Stimulated activated memory B cell treated with anti-CD40 and anti-IgM and Interleukin-4, amounts not matched to agents 10 μg/mL and 1 μg/mL and 100 μg/mL, for 72 hours (primary cell): ENCODE measurements at places on chromosomes 16 and 17.

GRCh38 chr17:795721-796120, 13.6 kb downstream of the MRM3 start:
- ATAC-seq, result no peak

GRCh38 chr17:74270333-74270732, 3.7 kb upstream of the DNAI2 start:
- ATAC-seq, result no peak

DNA sequence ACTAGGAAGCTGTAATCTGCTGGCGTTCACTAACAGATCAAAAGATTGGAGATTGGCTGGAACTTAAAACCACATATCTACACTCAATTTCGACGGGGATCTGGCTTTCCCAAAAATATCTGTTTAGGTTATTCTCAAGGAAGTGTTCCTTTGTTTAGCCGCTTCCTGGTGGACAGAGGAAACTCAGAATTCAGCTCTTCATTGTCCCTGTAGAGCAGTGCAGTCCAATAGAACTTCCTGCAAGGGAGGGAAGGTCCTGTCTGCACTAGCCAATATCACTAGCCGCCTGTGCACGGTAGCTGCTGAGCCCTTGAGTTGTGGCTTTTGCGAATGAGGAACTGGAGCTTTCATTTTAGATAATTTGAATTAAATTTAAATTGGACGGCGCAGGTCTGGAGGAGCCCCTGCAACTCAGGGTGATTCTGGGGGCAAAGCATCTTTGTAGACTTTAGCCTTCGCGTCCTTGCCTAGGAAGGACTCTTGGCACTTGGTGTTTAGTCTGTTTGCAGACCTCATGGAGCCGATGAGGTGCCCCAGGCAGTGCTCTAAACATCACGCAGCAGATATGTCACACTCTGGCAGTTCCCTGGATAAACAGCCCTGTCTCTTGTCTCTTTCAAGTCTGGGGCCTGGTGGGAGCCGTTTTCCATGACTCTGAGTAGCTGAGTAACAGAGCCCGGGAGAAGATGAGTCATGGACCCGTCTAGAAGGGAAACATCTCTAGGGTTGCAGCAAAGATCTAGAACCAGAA, 122.2 kb downstream of the CCDC182 start:
- peak; percentile 90 for ATAC-seq

DNA sequence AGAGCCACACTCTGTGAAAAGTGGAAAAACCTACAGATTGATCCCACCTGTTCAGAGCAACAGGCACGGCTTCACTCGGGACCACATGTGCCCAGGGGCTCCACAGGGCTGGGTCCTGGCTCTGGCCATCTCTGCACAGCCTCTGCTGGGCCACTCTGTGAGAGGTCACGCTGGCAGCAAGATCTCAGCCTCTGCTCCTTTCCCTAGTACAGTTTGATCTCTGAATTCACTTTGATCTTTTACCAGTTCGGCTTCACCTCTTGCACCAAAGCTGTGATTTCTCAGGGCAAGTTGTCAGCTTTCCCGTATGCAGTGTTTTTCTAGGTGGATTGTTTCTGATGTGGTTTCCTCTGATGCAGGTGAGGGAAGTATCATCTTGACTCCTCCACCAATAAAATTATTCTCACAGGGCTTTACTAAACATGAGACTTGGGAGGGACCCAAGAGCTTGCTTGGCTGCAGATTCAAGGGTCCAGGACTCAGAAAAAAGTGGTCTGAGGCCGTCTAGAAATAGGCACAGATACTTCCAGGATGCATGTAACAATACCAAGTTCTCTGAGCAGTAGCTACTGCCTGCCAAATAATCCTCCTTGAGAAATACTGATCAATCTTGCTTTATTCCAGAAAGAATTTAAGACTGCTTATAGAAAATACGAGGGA, 24.0 kb upstream of the ALDH3A1 start:
- ATAC-seq, result no peak

GRCh38 chr16:16096858-16097213, 126.5 kb downstream of the ABCC6 start:
- no peak for ATAC-seq

DNA sequence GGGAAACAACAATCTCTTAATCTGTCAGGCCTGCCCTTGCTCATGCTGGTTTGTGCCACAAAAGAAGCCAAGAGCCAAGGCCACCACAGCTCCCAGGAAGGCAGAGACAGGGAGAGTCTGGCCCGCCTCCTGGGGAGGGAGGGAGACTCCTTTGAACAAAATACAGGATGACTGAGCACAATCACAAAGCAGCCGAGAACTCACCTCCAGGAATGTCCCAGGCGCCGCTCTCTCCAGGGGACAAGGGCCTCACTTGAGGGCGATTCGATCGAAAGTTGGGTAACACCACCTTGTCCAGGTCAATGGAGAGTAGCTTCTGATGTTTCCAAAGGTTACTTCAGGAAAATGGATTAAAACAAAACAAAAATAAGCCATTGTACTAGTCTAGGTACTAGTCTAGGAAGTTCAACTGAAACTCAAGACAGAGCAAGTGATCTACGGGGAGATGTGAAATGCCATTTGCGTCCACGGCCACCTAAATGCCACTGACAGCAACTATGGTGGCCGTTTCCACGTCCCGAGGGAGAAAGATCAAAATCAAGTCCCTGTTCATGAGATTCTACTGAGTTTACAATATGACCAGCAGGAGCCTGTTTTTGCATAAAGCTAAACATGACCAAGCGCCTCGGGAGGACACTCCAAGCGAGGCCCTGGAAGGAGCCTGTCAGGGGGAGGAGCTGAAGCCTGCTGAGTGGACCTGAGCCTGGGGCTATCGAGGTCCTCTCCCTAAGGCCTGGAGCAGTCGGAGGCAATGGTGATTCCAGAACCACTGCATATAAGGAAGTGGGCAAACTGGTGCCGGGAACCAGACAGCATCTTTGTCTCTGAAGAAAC, 13.4 kb upstream of the SLC38A8 start:
- ATAC-seq, result no peak

GRCh38 chr16:85448557-85449190, 164.4 kb upstream of the GSE1 start:
- peak; percentile 21 for ATAC-seq

GRCh38 chr17:77961741-77962140, 3.2 kb downstream of the TNRC6C start:
- ATAC-seq, result no peak

GRCh38 chr16:1723450-1724147, 17.6 kb downstream of the MAPK8IP3 start:
- ATAC-seq, result peak; percentile 24

DNA sequence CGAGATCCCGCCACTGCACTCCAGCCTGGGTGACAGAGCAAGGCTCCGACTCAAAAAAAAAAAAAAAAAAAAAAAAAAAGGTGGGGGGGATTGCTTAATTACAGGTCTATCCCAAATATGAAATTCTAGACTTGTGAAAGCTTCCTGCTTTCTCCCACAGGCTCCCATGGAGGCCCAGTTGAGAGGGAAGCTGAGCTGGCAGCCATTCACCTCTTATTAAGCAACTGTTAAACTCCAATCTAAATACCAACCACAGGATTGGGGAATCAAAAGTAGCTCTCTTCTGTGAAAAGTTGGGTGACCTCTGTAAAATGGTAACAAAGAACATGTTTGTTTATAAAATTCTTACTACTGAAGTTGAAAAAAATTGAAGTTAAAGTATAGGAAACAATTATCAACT, 45.8 kb upstream of the STAC2 start:
- ATAC-seq, result no peak

DNA sequence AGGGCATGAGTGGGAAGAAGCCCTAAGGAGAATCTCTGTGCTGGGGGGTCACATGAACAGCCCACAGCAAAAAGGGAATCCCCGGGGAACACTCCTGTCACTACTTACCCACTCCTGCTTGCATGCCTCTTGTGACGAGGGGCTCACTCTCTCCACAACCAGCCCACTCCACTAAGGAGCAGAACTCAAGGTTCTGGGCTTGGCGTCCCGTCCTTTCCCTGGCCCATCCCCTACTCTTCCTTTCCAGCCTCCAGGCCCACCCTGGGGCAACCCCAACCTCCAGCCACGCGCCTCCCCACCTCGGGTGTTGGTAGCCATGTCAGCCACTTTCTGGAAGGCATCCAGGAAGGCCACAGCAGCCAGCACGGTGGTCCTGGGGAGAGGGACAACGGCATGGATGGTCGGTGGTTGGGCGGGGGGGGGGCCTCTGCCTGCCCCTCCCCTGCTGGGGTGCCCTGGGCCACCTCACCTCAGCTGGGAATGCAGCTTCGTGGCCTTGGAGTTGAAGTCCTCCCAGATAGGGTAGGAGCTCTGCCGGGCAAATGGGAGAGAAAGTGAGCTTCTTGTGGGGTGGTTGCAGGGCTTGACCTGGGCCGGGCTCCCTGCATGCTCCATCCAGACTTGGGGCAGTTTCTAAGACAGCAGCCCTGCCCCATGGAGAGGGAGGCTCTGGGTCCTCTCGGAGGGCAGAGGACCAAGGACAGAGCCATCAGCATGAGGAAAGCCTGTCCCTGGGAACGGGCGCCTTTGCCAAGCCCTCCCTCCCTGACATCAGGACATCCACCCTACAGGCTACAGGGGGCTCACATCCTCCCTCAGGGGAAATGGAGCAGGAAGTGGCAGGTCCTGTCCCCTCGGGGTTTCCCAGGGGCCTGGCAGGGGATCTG, 5.1 kb downstream of the MTSS2 start:
- ATAC-seq, result no peak

DNA sequence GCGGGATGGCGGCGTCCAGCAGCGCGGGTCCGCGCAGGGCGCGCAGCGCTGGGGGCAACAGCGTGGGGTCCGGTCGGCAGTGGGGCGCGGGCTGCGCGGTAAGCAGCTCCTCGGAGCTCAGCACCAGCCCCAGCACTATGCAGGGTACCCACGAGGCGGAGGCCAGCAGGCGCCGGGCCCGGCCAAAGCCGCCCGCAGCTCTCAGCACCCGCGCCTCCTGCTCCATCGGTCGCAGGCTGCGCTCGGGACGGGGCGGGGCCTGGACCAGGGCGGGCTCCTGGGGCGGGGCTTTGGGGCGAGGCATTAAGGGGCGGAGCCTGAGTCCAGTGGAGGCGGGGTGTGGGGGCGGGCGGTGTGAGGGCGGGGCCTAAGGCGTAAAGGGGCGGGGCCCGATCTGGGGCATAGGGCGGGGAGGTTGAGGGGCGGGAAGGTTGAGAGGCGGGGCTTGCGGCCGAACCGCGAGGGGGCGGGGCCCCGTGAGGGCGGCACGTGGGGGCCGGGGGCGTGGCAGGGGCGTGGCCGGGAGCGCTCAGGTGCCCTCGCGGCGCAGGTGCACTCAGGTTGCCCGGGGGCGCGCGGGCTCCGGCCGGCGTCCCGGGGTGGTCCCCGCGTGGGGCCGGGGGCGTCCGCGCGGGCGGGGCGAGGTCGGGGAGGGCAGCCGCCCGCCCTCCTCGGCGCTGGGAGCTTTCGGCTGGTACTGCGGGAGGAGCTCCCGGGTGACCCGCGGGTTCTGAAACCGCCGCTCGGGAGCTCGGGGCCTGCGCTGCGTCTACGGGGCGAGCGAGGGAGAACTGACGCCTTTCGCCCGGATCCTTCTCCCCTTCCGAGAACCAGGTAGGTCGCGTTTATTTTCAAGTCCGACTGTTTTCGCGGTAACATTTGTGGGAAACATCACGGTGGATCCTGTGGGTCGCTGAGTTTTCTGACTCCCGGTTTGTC, 1.4 kb upstream of the SLC22A31 start:
- ATAC-seq, result peak; percentile 76

DNA sequence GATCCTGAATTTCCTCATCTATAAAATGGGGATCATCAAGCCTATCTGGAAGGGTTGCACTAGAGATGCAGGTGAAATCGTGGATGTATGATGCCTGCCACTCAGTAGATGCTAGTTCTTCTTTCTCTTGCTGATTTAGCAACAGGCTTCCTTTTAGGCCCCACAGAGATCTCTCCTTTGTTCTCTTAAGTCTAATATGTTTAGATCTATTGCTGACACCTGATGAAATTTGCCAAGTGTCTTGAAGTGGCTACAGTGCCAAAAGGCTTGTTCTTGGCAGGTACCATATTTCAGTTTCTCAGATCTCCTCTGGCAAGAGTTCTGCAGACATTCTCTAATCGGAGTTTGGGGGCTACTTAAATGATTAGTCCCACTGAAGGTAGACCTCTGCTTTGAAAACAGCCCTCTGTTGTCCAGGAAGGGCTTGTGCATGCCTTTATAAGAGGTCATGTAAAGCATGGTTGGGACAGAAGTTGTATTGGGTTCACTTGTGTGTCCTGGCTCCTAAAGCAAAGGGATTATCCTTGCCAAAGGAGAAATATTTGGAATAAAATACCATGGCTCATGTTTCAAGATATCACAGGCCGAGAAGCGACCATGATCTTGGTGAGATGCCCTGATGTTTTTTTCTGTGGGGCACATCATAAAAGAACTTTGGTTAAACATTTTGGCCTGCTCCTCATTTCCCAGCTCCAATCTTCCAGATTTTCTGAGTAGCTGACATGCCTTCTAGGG, 234.0 kb downstream of the MSI2 start:
- no peak for ATAC-seq

DNA sequence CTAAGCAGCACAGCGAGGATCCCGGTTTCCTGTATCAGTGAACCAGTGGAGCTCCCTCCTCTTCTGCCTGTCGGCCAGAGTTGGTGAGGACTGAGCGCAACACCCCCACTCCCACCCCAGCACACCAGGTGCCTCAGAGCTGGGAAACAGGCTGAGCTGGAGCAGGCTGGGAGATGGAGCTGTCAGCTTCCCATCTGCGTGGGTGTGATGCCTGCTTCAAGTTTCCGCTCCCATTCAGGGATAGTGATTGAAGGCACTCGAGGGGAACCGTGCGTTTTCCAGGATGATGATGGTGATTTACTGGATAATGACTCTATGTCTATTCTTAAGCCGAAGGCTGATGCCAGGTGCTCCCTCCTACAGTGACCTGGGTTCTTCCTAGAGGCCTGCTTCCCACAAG, 144.5 kb downstream of the TMEM132E start:
- ATAC-seq, result no peak

- ATAC-seq, result no peak
These were observed 4.2 kb upstream of the GAA start for GRCh38 chr17:80097127-80097621.

DNA sequence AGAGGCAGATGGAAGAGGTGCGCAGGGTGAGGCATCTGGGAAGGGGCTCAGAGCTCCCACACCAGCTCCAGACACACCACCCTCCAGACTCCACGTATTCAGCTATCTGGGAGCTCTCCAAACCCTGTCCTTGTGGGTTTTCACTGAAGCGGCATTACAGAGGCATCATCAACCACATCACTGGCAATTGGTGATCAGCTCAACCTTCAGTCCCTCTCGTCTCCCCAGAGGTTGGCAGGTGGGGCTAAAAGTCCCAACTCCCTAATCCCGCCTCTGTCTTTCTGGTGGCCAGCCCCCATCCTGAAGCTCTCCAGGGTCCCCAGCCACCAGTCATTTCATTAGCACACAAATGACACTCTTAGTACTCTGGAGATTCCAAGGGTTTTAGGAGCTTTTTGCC, 123.9 kb downstream of the KCNJ12 start:
- no peak for ATAC-seq

- ATAC-seq, result peak; percentile 65
These were observed 4.3 kb upstream of the PABPN1L start for GRCh38 chr16:88870608-88871348.
